ENCODE measurements at places on chromosomes 4 and X.

DNA sequence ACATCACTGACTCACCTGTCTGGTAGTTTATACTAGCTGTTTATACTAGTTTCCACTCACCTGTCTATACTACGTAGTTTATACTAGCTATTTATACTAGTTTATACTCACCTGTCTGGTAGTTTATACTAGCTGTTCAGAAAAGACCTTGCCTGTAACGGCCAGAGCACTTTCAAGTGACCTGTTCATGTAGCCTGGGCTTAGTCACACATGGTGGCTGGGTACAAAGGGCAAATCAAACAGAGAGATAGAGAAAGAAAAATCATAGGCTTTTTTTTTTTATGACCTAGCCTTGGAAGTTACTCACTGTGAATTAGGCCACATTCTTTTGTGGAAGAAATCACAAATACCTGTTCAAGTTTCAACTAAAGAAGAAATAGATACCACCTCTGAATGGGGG, 30.7 kb upstream of the SPANXN4 start:
- DNase-seq: no peak

GRCh38 chr4:153083447-153083947, 120.7 kb upstream of the TRIM2 start:
- DNase-seq: peak; percentile 9

- no peak for DNase-seq
These were observed 81.0 kb upstream of the IL2 start for GRCh38 chr4:122537388-122538135.

DNA sequence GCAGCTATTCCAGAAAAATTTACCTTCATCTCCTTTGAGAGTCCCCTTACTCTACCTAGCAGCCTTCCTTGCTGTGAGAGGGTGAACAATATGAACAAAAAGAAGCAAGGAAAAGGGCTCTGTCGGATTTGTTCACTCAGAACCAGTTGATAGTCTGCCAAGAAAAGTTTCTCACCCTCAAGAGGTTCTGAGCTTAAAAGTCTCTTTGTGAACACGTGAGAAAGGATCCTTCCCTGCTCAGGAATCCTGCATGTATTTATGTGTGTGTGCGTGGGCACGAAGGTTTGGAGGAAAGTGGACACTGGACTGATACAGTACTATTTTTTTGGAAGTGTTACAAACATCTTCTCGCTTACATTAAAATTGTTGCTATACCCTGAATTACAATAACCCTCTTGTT, 178.6 kb upstream of the JADE1 start:
- no peak for DNase-seq

DNA sequence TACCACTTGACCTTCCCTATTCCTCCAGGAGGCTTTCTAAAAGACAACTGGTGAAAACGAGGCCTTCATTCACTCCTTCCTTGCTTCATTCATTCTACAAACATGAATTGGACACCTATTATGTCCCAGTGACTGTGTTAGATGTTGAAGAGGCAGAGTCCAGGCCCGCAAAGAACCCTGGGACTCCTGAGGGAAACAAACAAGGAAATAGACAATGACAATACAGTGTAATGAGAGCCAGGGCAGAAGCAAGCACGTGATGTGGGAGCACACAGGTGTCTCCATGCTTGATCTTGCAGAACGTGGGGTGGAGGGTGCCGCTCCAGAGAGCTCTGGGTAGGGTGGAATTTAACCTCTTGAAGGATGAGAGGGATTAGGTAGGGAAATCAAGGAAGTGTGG, 137.6 kb upstream of the KLF3 start:
- no peak for DNase-seq

DNA sequence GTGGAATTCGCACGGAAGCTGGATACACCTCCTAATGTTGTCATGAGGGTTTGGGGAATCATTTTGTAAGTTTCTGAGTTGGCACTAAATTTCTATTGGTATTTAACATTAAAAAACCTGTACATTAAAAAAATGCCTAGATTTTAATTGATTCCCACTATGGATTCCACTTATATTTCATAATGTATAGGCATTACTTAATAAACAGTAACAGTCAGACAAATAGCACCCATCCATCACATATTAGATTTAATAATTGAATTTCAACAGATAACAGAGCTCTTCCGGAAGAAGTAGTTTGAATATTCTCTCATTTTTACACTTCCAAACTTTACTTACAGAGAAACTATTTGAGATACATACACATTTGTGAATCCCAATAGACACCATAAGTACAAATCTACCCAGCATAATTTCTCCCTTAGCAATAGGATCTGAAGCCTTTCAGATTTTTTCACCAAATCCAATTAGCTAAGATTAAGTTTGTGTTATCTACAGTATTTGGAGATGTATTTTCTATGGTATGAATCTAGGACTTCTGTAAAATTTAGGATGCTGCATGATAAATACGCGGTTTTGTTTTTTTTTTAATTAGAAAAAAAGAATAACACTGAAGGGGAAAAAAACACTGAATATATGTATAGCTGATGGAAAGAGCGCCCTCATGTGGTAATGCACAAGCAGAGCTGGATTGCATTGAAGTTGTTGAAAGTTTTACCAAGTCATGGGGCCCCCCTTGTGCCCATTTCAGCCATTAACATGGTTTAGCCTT, 12.2 kb upstream of the ODAM start:
- DNase-seq: no peak

DNA sequence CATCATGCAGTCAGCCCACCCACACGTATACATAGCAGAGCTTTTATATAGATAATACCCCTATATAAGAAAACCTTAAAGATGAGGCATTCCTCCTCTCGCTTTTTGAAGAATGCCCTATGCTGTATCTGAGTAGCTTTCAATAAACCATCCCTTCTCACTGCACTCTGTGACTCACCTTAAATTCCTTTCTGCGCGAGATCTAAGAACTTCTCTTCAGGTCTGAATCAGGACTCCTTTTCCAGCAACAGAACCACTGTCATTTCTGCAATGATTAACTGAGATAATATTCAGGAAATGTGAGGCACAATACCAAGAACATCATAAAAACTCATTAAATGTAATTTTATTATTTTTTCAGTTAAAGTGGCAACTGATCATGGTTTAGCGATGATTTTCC, 76.4 kb upstream of the DCLK2 start:
- DNase-seq: no peak

- DNase-seq: no peak
These were observed 134.5 kb upstream of the MBNL3 start for GRCh38 chrX:132623300-132623699.

- DNase-seq: no peak
These were observed 34.2 kb upstream of the FAT1 start for GRCh38 chr4:186757696-186758355.

DNA sequence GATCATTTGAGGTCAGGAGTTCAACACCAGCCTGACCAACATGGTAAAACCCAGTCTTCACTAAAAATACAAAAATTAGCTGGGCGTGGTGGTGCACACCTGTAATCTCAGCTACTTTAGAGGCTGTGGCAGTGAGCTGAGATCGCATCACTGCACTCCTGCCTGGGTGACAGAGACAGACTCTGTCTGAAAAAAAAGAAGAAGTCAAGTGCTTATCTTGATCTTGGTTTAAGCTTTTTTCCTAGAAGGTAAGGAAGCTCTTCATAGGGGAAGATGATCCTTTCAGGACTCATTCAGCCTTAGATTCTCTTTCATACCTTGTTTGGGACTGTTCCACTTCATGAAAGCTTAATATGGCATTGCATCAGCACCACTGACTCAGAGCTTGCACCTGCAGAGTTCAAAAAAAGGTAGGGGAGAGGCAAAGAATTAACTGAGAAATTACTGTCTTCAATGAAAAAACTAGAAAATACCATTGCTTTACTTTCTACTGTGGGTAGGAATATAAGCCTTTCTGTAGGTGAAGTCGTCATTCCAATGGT, 70.8 kb upstream of the EPGN start:
- no peak for DNase-seq

- DNase-seq: no peak
These were observed 219.0 kb upstream of the GIMD1 start for GRCh38 chr4:106587558-106587957.

GRCh38 chrX:131762802-131763234, 218.9 kb downstream of the OR13H1 start:
- DNase-seq: no peak

- DNase-seq: no peak
These were observed 1.7 kb downstream of the SLC2A9 start for GRCh38 chr4:10019521-10020051.

DNA sequence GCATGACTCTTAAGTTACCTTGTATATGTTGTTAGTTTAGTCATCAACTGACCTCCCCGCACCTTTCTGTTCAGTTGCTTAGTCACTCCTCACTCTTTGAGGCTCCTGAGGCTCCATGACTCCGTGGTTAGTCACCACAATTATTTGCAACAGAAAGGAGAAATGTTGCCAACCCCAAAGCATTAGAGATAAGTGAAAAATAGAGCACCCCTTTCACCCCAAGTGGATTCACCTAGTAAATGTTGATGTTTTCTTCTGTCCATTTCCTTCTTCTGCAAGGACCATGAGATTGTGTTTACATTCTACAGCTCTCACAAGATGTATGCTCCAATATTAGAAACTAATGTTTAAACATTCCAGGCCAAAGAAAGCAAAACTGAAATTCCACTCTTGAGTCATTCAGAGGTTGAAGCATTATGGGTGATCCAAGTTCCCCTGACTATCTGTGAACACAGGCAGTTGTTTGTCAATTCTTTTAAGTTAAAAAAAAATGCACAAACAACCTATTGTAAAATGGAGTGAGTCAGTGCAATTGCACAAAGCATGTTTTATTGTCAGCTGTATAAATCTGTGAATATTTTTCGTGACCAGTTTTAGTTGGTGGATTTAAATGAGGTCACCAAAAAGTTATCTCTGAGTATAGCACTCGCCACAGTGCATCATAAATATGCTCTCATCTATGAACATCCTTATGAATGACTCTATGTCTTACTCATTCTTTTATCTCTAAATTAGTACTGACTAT, 552.4 kb upstream of the MAGEB2 start:
- DNase-seq: no peak

DNA sequence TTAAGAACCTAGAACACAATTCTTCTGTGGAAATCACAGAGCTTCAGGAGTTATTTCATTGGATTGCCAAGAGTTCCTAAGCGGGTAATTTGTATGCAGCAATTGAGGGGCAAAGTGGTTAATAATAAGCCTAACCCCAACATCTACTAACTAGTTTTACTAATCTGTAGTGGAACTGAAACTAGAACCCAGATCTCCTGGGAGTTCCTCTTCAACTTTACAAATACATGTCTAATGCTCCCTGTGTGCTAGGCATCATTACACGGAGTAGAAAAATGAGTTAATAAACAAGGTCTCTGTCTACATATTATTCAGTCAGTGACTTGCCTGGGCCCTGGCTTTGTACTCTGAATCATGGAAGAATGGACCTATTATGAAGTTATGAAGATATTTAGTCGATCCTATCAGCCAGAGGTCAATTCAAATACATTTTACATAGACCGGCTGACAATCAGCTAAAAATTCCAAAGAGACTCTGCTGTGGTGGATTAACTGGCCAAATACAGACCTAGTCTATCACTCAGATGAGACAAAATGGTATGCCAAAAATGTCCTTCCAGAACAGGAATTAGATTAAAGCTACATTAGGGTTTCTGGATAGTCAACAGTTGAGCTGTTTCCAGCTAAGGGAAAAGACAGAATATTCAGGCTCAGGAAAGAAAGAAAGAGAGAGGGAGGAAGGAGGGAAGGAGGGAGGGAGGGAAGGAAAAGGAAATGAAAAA, 326.0 kb downstream of the FBXW7 start:
- DNase-seq: no peak

DNA sequence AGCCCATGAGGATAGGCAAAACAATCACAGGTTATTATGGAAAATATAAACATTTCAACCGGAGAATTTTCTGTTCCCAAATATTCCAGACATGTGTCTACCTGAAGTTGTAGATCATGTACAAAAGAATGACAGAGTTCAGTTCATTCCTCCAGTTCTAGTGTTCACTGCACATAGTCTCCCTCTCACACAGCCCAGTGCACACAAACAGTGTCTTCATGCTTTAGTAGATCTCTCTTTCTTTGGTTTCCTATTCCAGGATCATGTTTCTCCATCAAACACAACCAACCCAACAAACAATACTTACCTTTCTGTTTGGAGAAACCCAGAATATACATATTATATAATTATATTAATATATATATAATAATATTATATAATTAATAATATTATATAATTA, 671.9 kb downstream of the TRIML1 start:
- no peak for DNase-seq

DNA sequence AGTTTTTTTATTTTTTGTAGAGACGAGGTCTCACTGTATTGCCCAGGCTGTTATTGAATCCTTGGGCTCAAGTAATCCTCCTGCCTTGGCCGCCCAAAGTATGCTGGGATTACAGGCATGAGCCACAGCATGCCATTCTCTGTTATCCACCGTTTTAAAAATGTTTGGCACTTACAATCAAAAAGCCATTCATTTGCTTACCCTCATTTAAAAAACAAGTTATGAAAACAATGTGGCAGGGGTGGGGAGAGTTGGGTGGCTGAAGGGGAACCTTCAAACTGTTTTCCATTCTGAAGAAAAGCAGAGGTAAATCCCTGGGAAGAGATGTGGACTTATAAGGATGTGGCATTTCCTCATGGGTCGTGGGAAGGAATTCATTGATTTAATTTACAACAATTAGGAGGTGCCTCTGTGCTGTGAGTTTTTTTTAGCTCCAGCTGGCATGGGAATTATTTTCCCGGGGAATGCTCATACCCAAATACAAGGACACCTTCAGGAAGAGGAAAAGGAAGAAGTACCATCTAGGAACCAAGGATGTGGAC, 103.5 kb downstream of the MID1 start:
- no peak for DNase-seq

- DNase-seq: no peak
These were observed at the start of gene PAGE1 for GRCh38 chrX:49695276-49696180. Gene PAGE1, minus strand, starts transcription at chrX:49695984. Its CDS starts 1,214 bp downstream, at chrX:49694770.

DNA sequence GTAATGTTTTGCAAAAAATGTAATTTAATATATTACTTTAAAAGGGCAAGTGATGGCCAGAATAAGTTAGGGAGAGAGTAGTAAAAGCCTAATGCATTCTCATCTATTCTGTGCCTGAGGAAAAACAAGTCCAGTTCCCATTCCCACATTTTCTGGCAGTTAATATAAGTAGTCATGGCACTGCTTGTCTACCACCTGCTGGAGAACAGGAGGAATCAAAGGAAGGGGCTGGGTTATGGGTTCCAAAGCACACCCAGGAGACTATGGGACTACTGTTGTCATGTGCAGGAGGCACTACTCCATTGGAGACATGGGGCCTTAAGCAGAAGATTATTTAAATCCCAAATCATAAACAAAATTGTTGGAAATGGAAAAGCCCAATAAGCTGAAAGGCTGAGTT, 2618.6 kb downstream of the ARAP2 start:
- DNase-seq: no peak

GRCh38 chr4:80492761-80493160, 157.2 kb downstream of the CFAP299 start:
- no peak for DNase-seq

- DNase-seq: no peak
These were observed 31.6 kb downstream of the RNF4 start for GRCh38 chr4:2500547-2500946.

DNA sequence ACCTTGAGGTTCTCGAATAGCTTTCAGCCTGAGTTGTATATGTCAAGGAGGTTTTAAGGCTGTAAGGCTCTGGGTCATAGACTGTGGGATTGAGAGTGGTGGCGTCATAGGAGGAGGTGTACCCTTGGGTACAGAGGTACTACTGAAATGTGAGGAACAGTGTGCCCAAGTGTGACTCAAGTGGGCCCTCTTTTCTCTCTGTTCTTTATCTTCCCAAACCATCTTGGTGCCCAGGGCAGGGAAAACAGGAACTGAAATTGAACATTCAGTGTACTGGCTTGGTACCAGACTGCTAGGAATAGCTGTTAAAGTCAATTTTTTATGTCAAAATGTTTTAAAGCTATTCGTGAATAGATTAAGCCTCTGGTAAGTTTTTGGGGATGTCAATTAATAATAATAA, 136.2 kb upstream of the RPS6KA3 start:
- no peak for DNase-seq

Data from stimulated activated CD4-positive, alpha-beta T cell treated with anti-CD3 and anti-CD28 coated beads, Interleukin-12 subunit alpha, Interleukin-12 subunit beta, amount 100 ng/mL, for 24 hours (primary cell).